NCI-H2171 treated with DMSO at 0.1 percent for 48 hours (cell line): ENCODE measurements at places on chromosomes 2 and 18.

DNA sequence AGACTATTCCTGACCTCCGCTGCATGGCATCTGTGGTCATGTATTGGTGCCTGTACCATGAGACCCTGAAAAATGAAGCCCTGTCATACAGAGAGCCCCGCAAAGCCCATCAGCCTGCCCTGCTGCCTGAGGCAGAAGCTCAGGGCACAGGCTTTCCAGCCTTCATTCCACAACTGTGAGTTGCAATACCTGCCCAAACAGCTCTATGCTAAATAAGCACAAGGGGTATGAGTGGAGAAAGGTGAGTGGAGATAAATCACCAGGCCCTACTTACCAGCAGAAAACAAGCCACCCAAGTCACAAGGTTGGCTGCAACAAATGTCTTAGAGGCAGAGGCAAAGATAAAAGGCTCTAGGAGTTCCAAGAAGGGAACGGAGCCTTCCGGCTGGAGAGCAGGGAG, 277.4 kb downstream of the TNS1 start:
- DNase-seq: no peak

- peak; percentile 13 for DNase-seq
Observed at GRCh38 chr2:37472959-37473358, 128.5 kb downstream of the QPCT start.

- DNase-seq: no peak
Observed at GRCh38 chr2:203654826-203655225, 51.6 kb upstream of the CD28 start.

- peak; percentile 66 for DNase-seq
Observed at GRCh38 chr18:2932247-2933181, 80.4 kb downstream of the LPIN2 start.
